ENCODE measurements at places on chromosomes 7 and 10.

- DNase-seq, result no peak
These were observed 69.4 kb downstream of the FAM53B start for GRCh38 chr10:124674768-124675222.

- DNase-seq, result no peak
These were observed 15.1 kb upstream of the SH3PXD2A start for GRCh38 chr10:103870516-103870915.

DNA sequence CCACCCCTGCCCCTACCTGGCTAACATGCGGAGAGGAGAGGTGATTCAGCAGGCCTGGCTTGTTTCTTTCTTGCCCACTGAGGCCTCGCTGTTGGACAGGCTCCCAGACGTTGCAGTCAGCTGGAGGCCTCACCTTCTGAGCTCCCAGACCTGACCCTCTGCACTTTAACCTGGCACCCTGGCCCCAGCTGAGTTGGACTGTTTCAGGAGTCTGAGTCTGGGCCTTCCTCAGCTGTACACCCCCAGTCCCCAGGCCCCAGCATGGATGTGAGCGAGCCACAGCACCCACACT lies 35.0 kb downstream of the UNC5B start:
- no peak for DNase-seq

DNA sequence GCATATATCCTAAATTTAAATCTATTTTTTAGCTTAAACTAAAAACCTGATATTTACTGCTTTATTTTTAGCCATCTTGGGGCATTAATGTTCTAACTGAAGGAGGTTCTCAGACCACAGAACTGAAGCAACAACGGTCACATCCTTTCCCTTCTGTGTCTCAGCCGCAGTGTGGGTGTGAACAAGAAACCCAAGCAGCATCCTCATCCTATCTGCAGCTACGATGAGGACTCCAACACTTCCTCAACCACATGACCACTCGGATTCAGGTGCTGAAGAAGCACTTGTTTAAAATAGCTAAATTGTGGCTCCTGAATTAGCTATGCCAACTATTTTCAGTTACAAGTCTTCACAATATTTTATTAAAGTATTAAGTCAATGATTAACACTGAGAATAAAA lies 5.3 kb downstream of the ESYT2 start:
- no peak for DNase-seq

- DNase-seq, result no peak
These were observed 216.0 kb downstream of the WDR37 start for GRCh38 chr10:1272079-1272776.

- DNase-seq, result no peak
These were observed 29.1 kb downstream of the FAS start for GRCh38 chr10:89019569-89020327.

GRCh38 chr10:122484276-122485060 lies 23.1 kb downstream of the HTRA1 start:
- DNase-seq, result no peak

- DNase-seq, result no peak
These were observed 563.0 kb downstream of the TCERG1L start for GRCh38 chr10:130748409-130749057.

DNA sequence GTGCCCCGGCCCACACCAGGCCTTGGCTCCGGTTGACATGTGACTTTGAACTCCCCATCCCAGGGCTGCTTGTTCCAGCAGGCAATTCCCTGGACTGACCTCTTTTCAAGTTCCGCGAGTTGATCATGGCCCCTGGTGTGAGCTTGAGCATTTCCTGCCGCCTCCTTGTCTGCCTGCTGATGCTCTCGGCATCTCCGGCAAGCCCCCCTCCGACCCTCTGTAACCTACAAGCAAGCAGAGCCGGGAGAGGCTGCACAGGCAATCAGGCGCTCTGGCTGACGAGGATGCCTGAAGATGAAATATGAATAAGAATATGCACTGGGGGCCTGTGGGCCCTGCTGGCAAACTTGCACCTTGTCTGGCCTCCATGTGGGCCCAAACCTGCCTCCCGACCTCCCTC lies 304.9 kb upstream of the MKI67 start:
- DNase-seq, result no peak

DNA sequence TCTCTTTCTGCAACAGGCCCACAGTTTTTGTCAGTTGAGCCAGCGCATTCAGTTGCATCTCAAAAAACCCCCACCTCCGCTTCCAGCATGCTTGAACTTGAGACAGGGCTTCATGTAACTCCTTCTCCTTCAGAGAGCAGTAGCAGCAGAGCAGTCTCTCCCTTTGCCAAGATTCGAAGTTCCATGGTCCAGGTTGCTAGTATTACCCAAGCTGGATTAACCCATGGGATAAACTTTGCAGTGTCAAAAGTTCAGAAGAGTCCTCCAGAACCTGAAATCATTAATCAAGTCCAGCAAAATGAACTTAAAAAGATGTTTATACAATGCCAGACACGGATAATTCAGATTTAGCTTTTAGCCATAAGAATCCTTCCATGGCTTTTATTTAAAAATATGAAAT lies 45.2 kb downstream of the MCMBP start:
- DNase-seq, result no peak

DNA sequence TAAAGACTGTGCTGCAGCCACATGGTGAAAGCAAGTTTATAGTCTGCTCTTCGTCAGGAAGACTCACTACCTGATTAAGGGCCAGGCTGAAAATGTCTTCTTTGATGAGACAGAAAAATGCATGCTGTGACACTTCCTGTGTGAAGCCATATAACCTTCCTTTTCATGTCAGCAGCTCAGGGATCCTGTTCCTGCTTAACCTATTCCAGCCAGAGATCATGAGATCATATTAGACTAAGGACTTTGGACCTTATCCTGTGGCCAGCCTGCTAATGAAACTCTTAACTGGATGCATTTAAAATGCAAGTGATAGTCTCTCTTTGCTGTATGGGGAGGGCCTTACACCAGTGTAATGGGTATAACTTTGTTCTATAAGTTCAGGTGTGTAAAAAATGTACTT lies 165.2 kb downstream of the PTEN start:
- no peak for DNase-seq

- no peak for DNase-seq
These were observed 268.8 kb upstream of the LRGUK start for GRCh38 chr7:133858311-133858710.

DNA sequence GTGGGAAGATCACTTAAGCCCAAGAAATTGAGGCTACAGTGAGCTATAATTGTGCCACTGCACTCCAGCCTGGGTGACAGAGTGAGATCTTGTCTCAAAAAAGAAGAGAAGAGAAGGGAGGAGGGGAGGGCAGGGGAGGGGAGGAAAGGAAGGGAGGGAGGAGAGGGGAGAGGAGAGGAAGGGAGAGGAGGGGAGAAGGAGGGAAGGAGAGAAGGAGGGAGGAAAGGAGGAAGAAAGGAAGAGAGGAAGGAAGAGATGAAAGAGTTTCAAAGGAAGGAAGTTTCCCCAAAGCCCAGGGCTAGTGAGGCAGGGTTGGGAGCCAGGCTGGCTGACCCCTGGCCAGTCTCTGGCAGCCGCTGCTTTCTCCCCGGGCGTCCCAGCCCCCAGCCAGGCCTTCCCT lies 32.6 kb downstream of the EPHB4 start:
- DNase-seq, result no peak

- DNase-seq, result no peak
These were observed 30.0 kb upstream of the KLHL7 start for GRCh38 chr7:23075571-23075970.

DNA sequence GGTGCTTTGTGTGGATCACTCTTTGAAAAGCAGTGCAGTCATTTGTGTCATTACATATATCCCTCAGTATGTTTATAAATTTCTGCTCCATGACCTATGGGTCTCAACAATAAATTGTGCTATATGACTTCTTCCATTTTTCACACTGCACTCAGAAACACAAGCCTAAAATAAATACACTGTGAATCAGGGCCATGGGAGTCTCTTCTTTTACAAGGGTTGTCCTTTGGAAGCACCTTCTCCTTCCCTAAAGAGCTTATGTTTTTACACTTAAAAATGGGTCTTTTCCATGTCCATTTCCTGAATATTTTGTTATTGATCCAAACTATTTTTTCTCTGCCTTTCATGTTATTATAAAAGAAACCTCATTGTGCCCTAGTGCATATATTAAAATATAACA lies 108.3 kb upstream of the MEOX2 start:
- no peak for DNase-seq

DNA sequence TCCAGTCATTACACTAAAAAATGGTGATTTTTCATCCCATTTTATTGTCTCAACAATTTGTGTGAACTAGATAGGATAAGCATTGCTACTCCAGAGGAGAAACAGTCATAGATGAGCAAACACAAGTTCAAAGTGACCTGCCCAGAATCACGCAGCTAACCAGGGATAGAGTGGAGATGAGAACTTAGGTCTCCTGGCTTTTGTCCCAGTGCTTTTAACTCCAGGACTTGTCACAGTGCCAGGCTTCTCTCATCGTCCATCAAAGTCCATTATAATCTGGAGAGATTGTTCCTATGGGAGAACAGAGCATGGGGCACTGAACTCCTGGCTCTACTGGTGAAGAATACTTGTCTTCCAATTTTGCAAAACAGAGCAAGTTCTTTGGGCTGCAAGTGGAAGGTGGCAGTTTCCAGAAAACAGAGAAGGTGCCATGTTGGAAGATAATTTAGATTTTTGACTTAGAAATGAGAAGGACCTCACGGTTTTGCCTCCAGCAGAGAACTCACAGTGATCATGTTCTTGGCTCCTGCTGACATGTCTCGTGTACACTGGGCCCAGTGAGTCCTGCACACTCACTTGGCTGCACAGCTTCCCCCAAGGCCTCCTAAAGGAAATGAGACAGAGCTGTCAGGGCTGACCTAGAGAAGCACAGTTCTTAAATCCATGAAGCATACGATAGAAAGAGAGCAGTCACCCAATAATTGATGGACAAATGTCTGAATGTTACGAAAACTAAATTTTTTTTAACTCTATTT lies 322.9 kb upstream of the NRP1 start:
- no peak for DNase-seq
